CD4-positive, alpha-beta T cell treated with Interleukin-4 for 4 hours (primary cell): ENCODE measurements at places on chromosomes 6 and 20.

GRCh38 chr6:106247733-106248132, 77.8 kb downstream of the ATG5 start:
- peak; percentile 10 for DNase-seq

DNA sequence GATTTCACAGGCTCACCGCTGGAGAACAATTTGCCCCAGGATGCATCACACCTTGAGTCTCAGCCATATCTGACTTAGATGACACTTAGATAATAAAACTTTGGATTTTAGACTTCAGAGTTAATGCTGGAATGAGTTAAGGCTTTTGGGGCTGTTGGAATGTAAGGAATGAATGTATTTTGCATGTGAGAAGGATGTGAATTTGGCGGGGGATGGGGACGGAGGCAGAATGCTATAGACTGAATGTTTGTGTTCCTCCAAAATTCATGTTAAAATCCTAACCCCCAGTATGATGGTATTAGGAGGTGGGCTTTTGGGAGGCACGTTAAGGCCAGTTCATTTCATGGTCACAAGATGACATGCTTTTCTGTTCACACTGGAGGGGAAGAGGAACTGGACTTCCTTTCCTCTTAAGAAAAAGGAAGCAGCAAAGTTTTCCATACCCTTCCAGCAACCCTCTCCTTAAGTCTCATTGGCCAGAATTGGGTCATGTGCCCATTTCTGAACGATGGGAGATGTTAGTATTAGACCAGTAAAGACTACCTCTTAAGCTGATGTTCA, 5.8 kb upstream of the SRXN1 start:
- no peak for DNase-seq

- DNase-seq: peak; percentile 34
These were observed 113.9 kb upstream of the ZNF217 start for GRCh38 chr20:53707371-53708055.

GRCh38 chr20:18978311-18978710, 164.7 kb downstream of the SCP2D1 start:
- no peak for DNase-seq

GRCh38 chr6:7004581-7005297, 103.0 kb upstream of the RREB1 start:
- DNase-seq: no peak

DNA sequence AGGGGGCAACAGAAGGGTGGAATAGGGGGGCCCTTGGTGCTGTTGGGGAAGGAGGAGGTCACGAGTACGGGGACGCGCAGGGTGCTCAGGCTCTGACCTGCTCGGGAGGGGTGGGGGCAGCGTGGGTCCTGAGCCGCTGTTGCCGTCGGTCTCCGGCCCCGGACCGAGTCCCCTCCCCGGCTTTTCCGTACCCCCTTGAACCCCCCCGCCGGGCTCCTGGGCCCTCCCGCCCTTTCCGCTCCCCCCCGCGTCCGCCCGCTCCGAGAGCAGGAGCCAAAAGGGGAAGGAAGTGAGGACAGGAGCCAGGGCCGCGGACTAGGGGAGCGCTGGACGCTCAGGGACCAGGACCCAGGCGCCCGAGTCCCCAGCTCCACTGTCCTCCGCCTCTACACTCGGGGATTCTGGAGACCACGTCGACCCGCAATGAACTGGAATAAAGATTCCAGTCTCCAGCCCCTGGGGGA, at the start of gene RGL2:
Gene RGL2, minus strand, starts transcription at position 170 of the 464 bp plus-strand sequence. CDS start 332 bp downstream, outside the sequence.
- DNase-seq: peak; percentile 65

DNA sequence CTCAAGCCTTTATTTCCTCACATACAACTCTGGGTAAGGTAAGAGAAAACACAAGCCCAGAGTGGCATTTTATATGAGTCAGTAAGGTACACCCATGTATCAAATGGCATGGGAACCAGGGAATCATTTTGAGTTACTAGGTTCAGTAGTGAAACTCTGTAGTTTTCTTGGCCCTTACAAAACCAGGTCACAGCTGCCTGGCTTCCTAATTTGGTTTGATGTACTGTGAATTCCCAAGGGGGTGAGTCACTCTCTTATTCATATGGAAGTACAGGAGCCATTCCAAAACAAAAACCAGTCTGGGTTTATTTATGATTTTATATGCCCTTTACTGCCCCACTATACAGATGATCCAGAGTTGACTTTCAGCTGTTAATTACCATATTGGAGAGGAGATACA, 70.7 kb downstream of the PDE7B start:
- no peak for DNase-seq

DNA sequence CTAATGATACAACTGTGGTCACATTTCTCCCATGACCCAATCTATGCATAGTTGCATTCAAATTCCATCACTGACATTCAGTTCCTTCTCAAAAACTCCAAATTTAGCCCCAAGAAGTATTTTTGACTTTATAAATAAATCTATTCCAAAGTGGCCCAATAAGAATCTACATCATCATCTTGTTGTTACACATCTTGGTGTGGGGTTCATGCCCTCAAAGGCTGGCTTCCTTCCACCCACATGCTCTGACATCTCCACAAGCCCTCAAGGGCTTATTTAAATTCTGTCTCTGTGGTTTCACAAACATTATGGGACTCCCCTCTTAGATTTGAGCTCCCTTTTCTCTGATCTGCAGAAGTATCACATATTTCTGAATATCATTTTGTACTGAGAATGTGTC, 585.3 kb upstream of the BTBD3 start:
- no peak for DNase-seq

DNA sequence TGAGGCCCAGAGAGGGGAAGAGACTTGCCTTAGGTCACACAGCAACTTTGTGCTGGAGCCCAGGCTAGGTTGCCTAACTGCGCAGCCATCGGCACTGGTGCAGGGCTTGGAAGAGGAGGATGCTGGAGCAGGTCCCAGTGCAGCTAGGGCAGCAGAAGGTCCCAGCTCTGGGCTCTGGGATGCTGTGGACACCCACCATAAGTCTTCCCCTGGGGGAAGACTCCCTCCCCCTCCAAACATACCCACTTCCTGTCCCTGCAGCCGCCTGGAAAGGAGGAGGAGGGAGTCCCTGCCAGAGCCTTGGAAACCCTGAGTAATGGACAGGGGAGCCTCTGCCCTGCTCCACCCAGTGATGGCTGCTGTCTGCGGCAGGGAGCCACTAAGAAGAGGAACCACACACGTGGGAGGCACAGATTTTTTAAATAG, 93.6 kb downstream of the NCR2 start:
- DNase-seq: no peak

GRCh38 chr6:27811451-27811772, 100.8 kb downstream of the OR2B2 start:
- DNase-seq: no peak

GRCh38 chr6:117268924-117269323, 3.6 kb downstream of the VGLL2 start:
- no peak for DNase-seq

GRCh38 chr6:73746787-73747186, 50.8 kb downstream of the CD109 start:
- no peak for DNase-seq

DNA sequence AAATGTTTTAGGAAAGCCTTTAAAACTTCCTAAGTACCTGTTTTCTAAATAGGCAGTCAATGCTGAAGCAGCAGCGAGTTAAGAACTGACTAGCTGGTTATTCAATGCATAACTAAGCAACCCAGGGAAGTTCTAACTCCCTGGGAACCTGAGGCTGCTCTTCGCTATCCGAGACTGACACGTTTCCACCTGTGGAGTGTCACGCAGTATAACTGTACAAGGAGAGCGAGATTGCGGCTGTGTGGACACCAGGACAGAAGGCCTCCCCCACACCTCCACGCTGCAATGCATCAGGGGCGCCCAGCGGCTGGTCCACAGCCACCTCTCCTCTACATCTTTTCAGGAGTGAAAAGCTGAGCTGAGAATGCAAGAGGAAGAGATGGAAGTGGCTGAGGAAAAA, 8.0 kb downstream of the PXDC1 start:
- no peak for DNase-seq

- DNase-seq: peak; percentile 20
These were observed 809 bp upstream of the NOL7 start for GRCh38 chr6:13614126-13614925.

GRCh38 chr20:24790746-24791283, 158.3 kb upstream of the CST7 start:
- DNase-seq: no peak

GRCh38 chr6:142294679-142295078, 7.1 kb upstream of the ADGRG6 start:
- peak; percentile 4 for DNase-seq

GRCh38 chr6:160519133-160519532, 144.9 kb downstream of the LPA start:
- no peak for DNase-seq

DNA sequence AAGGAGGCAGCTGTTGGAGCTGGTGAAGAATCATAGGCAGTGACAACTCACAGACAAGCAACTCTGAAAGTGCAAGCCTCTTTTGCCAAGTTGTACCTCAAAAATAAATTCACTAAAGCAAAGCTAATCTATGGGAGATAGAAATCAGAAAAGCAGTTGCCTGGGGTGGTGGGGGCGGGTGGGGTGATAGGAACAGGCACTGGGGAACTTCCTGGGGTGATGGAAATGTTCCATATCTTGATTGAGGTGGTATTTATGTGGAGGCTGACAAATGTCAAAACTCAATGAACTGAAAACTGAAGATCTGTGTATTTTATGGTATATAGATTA, 52.4 kb downstream of the ATP9A start:
- no peak for DNase-seq

DNA sequence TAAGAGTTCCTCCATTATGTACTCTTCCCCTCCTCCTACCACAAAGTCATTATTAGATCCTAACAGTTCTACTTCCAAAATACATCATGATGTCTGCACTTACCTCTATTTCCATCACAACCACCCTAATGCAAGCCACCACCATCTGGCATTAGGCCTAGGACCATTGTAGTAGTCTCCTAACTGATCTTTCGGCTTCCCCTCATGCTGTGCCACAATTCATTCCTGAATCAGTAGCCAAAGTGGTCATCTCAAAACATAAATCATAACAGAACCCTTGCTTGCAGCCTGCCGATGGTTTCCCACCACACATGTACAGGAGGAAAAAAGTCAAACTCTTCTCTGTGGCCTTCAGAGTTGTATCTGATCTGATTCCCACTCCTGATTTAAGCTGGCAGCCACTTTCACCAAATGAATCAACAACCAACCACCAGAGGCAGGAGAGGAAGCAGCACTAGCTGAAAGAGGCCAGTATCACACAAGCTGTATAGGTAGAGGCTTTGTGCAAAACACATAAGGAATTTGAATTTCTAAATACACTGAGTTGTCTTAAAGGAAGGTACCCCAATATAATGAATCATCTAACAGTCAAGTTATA, 26.1 kb downstream of the FAM184A start:
- DNase-seq: no peak

DNA sequence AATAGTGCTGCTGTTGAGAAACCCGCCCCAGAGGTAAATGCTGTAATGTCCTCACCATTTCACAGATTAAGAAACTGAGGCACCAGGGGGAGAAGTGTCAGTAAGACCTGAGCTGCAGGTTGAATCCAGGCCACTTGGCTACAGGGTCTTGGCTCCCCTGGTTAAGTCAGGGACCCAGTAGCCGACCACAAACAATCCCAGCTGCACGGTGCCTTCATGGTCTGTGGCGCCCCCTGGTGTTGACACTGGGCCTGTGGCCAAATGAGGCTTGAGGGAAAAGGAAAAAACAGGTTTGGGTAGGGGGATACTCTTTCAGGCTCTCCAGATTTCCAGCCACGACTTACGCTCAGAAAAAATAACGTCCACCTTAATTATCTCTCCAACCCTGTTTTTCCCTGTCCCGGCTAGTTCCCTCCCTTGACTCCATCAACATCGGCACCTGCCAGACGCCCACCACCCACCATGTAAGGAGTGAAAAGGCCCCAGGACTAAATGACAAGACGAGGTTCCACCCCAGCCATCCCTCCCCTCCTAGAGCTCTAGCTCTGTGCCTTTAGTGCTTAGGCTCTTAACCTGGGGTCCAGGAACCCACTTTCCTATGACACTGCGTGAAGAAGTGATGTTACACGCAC, 47.7 kb upstream of the POLR1H start:
- DNase-seq: peak; percentile 10

- no peak for DNase-seq
These were observed 70.6 kb upstream of the DEFB112 start for GRCh38 chr6:50120300-50120699.

DNA sequence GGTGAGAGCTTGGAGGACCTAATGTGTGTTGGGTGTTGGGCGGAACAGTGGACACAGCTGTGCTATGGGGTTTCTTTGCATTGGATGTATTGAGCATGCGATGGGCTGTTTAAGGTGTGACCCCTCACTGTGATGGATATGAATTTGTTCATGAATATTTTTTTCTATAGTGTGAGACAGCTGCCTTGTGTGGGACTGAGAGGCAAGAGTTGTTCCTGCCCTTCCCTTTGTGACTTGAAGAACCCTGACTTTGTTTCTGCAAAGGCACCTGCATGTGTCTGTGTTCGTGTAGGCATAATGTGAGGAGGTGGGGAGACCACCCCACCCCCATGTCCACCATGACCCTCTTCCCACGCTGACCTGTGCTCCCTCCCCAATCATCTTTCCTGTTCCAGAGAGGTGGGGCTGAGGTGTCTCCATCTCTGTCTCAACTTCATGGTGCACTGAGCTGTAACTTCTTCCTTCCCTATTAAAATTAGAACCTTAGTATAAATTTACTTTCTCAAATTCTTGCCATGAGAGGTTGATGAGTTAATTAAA, 3.0 kb downstream of the HLA-A start:
- DNase-seq: no peak

DNA sequence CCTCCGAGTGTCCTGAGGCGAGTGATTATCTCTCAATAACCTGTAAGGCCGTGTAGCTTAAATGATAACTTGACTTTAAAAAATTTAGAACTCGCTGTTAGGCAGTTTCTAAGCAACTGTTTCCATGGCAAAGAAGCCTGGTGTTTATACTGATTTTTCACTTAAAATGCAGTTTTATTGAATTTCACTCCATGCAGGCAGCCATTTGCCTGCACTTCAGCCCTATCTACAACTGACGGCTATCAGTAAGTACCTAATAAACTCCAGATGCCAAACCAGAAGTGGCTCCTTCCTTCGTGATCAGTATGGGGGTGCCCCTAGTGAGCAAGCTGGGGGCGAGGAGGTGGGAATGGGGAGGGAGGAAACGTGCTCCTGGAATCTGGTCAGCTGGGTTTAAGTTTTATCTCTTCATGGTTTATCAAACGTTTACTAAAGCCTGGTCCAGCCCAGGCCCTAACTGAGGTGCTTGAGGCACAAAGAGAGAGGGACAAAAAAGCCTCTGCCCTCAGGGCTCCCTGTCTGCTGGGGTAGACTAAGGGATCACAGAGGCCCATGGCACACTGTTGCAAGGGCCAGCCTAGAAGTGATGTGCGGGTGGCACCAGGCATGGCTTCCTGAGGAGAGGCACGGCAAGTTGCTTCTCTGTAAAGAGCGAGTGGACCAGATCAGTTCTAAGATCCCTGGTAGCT, 45.5 kb downstream of the TTI1 start:
- DNase-seq: no peak
